ENCODE measurements at places on chromosomes 5 and 9.

GRCh38 chr5:143657647-143658285, 154.2 kb upstream of the HMHB1 start:
- DNase-seq, result no peak

DNA sequence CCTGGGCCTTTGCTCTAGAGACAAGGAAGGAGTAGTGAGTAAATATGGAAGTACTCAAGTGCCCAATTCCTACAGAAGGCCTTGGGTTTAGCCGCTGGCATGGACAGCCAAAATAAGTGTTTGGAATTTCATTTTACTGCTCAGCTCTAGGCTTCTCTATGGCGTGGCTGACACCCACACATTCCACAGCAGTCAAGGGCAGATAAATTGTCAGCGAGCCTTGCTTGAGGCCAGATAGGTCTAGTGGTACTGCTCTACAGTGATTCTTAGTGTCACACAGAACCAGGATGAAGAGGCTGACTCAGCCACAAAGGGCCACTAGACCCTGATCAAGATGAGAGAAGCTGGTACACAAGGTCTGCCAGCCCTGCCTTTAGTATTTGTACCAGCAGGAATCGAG, 111.0 kb upstream of the NFIB start:
- DNase-seq, result no peak

GRCh38 chr5:101253096-101253495, 350.0 kb upstream of the ST8SIA4 start:
- no peak for DNase-seq

GRCh38 chr9:129816501-129817435, 7.2 kb downstream of the TOR1A start:
- DNase-seq, result no peak

DNA sequence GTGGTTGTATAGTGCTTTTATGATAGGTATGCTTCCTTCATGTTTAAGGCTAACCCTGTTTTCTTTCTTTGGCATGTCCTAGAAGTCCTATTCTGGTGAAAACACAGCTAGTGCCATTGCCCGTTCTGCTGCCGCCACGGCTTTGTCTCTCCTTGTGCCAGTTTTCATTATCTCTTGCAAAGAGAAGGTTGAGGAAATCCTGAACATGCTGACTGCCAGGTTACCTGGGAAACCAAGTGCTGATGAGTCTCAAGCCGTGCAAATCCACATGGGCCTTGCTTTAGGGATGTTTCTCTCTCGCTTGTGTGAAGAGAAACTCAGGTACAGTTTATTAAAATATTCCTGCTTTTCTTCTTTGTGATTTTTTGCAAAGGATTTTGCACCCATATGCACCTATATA, 102.2 kb downstream of the HACD4 start:
- DNase-seq, result no peak

DNA sequence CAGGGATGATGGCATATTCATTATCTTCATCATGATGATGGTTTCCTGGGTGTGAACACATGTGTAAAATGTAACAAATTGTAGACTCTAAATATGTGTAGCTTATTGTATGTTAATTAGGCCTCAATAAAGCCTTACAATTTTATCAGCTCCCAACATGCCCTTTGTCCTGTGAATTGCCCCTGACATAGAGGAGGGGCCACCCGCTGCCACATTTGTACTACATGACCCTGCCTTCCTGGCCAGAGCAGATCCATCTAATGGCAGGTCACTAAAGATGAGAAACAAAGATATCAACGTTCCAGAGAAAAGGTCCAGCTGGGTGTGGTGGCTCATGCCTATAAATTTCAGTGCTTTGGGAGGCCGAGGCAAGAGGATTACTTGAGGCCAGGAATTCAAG, 117.2 kb downstream of the CAAP1 start:
- DNase-seq, result no peak

DNA sequence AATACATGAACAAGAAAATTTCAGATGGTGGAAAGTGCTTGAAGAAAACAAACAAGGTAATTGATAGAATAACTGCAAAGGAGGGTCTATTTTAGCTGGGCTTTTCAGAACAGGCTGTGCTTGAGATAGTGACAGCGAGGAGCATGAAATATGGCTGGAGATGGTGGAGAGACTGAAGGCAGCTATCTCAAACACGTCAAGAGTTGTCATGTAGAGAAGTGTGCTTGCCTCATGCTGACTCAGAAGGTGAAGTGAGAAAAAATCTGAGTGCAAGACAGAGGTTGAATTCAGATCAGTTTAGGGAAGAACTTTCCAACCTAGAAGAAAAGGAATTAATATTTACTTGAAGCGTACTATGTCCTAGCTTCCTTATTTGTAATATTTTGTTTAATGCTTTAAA, 115.5 kb upstream of the RANBP3L start:
- no peak for DNase-seq

- no peak for DNase-seq
These were observed 7.0 kb downstream of the TRMT10B start for GRCh38 chr9:37760416-37761161.

DNA sequence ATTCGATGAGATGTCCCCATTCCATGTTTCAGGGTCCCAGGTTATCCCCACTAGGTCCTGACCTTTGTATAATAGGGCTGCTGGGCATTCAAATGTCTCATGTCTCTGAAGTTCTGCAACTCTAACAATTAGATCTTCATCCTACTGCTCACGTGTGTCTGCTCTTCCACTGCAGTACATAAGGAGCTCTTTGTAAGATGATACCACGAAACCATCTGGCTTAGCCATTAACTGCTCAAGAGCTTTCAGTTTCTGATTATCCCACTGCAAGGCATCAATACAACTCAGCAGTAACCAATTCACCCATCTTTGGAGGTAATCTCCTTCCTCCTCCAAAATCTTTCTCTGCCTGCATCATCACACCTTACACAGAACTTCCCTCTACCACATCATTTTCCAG, 49.9 kb upstream of the PPP2CA start:
- DNase-seq, result no peak

- no peak for DNase-seq
These were observed 14.4 kb downstream of the ACER2 start for GRCh38 chr9:19423163-19423562.

DNA sequence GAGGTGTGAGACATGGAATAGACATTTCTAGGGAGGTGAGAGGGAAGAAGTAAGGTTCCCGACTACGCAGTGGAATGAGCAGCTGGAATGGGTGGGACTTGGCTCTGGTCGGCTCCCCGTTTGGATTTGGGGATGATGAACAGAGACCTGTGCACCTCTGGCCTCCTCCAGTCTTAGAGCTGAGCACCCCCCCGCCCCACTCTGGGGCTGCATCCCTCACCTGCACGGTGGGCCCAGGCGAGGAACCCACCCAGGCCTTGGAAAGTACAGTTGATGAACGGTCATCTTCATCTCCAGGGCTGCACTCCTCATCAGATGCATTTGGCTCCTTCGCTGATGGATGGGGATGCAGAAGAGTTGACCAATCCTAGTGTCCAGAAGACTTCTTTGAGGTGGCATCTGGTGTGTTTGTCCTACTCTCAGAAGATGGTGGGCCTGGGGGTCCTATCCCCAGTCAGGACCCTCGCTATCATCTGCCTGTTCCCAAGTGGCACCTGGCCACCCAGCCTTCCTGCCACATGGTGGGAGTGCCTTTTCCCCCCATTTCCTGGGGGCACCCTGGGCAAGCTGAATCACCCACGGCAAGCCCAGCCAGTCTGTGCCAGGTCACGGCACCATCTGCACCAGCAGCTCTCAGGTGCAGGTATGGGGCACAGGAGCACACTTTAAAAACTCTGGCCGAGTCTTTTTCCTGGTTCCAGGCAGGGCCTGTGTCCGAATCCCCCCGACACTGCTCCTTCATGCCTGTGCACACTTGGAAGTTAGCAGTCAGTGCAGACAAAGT, 70.5 kb downstream of the GTF3C4 start:
- DNase-seq, result no peak

DNA sequence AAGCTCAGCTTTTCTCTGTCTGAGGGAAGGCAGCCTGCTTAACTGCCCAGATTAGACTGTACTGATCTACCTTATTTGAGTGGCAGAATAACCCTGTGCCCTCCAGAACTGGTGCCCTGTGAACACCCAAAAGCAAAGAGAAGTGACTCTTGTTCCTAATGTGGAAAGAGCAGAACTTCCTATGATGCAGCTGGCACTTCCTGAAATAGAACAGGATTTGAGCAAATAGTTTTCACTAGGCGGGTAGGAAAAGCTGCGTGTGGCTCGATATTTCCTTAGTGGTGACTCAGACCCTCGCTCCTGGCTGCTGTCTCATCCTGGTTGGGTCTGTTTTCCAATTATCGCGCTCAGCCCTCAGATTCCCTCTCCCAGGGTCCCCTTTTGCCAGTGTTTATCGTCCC, 89.9 kb downstream of the SH3TC2 start:
- no peak for DNase-seq

DNA sequence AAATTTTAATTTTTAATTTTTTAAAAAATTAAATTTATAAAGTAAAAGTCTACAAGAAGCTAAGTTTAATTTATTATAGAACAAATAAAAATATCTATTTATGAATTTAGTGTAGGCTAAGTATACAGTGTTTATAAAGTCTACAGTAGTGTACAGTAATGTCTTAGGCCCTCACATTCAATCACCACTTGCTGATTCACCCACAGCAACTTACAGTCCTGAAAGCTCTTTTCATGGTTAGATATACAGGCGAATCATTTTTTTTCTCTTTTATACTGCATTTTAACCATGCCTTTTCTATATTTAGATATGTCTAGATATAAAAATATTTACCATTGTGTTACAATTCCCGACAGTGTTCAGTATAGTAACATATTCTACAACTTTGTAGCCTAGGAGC, 55.9 kb downstream of the PCSK1 start:
- DNase-seq, result no peak

DNA sequence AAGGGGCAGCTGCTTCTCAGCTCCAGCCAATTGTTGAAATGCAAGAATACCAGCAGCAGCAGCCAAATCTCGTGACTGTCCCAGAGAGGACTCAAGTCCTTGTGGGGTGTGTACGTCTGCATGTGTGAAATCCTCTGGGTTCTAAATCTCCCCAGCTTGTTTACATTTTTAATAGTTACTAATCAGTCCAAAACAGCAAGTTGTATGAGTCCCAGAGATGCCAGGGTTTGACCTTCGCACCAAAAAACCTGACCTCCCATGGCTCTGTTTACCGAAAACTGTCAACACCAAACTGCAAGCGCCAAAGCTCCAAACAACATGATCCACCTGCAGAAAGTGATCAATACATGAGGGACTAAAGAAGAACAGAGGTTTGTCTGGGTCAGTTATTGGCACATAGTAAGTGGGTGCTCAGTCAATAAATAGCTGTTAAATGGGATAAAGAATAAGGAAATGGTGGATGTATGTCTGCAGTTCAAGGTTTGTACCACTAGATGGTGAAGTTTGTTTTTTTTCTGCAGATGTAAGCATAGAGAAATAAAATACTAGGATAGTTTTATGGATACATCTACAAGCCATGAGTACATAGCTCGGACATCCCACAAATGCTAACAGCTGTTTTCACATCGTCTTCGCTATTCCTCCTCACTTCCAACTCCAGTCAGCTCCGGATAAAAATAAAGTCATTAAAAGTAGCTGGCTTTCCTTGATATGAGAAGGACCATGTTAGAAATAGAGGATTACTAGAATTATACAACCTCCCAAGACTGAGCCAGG, 85.3 kb upstream of the ADRB2 start:
- DNase-seq, result no peak

DNA sequence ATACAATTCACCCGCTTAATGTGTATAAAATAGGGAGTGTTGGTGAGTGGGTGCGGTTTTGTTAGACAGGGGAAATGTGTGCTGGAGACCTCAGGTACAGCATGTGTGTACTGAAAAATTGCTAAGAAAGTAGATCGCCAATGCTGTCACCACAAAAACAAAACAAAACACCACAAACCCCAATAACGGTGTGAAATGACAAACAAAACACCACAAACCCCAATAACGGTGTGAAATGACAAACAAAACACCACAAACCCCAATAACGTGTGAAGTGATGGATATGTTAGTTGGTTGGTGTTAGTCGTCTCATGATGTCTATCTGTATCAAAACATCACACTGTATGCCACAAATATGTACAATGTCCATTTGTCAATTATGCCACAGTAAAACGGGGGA, 14.2 kb upstream of the GFPT2 start:
- no peak for DNase-seq

- no peak for DNase-seq
These were observed 10.5 kb upstream of the ADGRV1 start for GRCh38 chr5:90548069-90548593.

GRCh38 chr9:83200531-83200930, 137.6 kb upstream of the RASEF start:
- DNase-seq, result no peak

DNA sequence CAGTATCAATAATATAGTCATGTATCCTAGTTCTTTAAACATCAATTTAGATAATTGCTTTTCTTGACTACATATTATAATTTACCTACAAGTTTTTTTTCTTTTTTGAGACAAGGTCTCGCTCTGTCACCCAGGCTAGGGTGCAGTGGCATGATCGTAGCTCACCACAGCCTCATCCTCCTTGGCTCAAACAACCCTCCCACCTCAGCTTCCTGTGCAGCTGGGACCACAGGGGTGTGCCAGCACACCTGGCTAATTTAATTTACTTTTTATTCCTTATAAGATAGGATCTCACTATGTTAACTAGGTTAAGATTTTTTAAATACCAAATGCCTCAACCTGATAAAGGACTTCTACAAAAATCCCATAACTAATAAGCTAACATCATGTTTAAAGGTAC, 21.1 kb downstream of the UIMC1 start:
- peak; percentile 47 for DNase-seq

GRCh38 chr5:164002214-164002613, 496.8 kb downstream of the MAT2B start:
- peak; percentile 1 for DNase-seq

DNA sequence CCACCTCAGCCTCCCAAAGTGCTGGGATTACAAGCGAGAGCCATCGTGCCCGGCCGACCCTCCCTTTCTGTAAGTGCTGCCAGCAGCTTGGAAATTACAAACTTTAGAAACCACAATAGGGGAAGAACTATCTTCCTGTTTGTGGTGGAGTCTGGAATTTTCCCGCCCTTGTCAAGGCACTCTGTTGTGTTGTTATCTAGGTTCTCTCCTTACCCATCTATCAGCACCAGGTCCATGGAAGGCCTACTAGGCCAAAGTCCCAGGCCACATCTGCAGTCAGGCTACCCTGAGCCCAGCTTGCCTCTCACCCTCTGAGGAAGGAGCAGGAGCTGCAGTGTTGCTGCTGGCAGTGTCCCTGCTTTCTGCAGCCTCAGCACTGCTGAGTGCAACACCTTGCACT, 214.9 kb downstream of the MCTP1 start:
- no peak for DNase-seq

GRCh38 chr5:140764177-140764973, 21.6 kb upstream of the PCDHA1 start:
- no peak for DNase-seq

GRCh38 chr5:178502401-178503100, 87.6 kb downstream of the COL23A1 start:
- no peak for DNase-seq

GRCh38 chr9:87119328-87119881, 172.1 kb upstream of the GAS1 start:
- DNase-seq, result no peak

Measured in thymus (tissue), 14 donors.